ENCODE measurements at places on chromosomes 3 and 15.

DNA sequence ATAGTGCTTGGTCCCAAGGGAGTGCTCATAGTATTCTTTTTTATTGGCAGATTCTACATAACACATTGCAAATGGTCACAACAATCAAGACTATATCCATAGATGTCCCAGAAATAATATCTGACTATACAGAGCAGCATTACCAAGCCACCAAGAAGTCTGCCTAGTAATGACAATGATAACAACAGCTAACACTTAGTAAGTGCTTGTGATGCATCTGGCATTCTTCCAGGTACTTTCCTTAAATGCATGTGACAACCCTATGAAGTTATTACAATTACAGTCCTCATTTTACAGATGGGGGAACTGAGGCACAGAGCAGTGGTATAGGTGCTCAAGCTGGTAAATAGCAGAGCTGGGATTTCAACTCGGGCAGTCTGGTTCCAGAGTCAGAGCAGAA lies 49.6 kb upstream of the ICE2 start:
- DNase-seq: no peak

DNA sequence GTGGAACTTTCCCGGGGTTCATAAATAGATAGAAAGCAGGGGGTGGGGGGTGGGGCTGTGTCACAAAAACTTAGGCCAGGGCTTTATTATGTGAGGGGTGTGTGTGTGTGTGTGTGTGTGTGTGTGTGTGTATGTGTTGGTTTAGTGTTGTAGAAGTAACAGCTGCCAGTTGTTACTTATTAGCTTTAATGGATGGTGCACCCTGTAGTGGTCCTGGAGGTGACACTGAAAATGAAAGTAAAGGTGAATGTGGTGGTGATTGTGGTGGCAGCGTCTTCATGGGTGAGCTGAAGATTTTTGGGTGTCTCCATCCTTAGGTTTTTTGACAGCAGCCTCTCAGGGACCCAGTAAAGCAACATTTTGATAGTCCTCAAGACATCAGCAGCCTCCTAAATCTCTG lies 449.9 kb downstream of the PDCD6IP start:
- no peak for DNase-seq

DNA sequence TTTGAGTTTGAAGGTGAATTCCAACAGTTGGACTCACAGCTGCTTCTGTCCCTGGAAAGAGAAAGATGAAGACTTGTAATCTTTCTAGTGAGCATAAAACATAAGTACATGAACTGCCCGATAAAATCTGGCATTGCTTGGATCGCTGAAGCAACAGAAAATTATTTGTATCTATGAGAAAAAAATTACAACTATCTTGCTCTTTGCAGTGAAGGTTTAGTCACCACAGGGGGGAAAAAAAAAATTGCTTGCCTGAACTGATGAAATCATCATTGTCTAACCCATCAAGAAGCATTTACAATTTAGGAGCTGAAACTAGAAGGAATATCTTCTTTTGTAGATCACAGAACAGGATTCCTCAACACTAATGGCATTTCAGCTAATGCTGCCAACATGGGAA lies 20.0 kb downstream of the TMEM207 start:
- no peak for DNase-seq

- no peak for DNase-seq
Observed at GRCh38 chr15:85312486-85312885, 67.9 kb upstream of the AKAP13 start.

DNA sequence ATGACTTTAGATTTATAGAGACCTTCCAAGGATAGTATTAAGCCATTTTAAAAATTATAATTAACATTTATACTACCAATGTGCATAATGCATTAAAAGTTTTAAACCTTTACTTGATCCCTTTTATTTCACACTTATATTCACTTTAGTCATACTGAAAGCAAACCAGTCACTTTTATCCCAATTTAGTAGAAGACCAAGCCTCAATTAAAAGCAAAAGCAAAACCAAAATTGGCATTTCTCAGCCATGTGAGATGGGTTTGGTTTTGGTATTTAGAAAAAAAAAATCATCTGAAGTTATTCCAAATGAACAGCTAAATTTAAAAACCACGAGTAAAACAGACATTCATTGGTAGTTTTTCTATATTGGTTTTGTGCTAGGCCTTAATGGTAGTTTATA lies 249.4 kb downstream of the LPP start:
- DNase-seq: no peak

GRCh38 chr3:11006986-11007933 lies 14.7 kb downstream of the SLC6A1 start:
- DNase-seq: peak; percentile 76

DNA sequence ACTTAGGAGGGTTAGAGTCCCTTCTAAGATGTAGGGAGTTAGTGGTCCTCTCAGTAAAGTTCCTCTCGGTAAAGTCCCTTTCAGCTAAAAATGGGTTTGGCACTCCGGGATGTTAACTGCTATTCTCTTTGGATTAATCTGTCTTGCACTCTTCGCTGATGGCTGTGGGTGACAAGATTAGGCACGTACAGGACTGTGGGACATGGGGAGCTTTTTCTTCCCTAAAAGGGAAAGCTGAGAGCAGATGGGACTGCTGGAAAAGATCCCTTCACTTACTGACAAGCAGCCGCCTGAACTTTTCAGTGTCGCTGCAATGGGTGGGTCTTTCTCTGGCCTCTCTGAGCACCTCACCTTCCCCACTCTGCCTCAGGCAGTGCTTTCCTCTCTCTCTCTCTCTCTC lies 16.4 kb upstream of the HHATL start:
- DNase-seq: no peak

- peak; percentile 50 for DNase-seq
Observed at GRCh38 chr15:36161771-36162212, 417.6 kb upstream of the CDIN1 start.

DNA sequence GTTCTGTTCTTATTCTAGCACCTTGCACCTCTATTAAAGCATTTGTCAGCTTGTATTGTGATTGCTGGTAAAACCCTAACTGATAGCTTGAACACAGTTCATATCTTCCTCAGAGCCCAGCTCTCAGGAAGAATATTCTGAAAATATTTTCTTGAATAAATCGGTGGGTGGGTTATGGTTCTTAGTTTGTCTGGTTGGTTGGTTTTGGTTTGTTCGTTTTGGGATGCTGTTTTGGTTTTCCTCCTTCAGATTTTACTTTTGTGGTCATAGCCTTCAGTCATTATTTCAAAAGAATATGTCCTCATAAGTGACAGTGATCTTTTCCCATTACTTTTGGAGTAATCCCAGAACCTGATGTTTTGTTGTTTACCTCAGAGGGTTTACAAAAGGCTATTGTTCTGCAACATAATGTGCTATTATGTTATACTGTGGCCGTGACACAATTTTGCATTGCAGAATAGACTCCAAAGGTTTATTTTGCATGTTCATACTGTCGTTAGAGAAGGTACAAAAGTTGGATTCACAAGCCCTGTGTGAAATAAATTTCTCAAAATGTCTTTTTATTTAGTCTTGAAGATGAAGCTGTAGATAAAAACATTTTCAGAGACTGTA lies 2.7 kb upstream of the TMEM87A start:
- peak; percentile 21 for DNase-seq

DNA sequence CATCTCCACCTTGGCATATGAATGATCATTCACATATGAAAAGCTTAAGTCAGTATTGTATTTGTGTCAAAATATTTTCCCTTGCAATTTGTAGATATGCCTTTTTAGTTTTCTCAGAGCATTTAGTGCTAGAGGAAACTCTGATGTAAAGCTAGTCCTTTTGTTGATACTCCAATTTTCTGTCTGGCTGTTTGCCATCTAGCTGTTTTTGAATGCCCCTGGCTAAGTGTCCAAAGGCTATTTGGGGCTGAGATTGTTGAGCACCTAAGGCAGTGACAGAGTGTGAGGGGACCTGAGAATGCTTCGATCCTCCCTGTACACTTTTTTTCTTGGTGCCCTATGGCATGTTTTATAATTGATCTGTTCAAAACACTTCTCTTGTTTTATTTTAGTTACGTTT lies 3.1 kb downstream of the SLC51B start:
- DNase-seq: no peak

- no peak for DNase-seq
Observed at GRCh38 chr15:43878446-43878845, 51.6 kb downstream of the WDR76 start.

DNA sequence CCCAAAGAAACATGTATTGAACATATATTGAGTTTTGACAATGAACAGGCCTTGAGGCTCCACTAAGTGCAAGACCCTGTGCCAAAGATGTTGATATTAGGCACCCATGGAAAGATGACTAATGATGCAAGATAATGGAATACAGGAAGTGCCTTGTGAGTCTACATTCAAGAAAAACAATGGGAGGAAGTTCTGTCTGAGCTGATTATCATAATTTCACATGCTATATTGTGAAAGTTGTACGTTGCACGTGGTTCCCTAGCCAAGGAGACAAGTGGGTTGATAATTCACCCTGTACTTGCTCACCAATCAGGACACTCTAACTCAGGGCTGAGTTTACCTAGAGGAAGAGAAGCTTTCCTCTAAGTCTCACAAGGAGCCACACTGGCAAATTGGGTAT lies 186.9 kb upstream of the STAC start:
- no peak for DNase-seq

DNA sequence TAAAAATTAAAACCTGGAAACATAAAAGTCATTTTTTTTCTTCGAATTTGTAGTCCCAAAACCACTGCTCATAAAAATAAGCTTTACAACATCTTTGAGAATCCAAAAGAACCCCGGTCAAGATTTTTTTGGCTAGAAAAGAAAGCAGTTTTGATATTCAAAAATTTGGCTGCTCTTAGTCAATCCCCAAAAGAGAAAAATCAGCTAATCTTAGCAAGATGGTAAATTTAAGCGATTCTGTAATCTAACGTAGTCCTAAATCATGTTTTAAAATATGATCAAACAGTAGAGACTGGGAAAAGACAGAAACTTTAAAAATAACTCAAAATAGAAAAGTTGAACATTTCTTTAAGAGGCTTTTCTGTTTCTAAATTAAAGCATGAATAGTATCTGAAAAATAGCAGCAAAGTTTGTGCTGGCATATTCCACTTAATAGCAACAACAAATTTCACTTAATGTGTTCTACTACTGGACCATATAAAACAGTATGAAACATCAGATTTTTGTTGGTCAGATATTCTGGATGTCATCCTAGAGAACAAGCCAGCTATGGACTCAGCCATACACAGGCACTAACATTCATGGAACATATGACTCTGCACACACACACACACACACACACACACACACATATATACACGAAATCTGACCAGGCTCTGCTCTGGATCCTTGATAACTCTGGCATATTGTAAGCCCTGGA lies 19.1 kb upstream of the NR2F2 start:
- no peak for DNase-seq

- no peak for DNase-seq
Observed at GRCh38 chr3:139104062-139104461, 59.4 kb upstream of the PRR23C start.

DNA sequence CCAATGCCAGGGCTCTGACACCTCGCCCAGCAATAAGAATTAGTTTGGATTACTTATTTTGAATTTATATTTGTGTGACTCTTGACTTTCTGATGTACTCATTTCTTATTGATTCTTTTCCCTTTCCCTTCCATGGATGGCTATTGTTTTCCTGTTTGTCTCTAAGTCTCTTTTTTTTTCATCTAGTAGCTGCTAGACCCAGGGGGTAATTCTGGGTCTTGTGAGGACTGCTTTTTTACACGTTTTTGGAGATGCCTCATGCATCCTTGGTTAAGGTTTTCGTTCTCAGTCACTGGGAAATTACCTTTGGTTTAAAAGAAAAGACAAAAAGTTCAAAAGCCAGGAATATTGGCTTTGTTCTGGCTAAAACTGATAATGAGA lies 70.2 kb upstream of the STRIT1 start:
- peak; percentile 42 for DNase-seq

- no peak for DNase-seq
Observed at GRCh38 chr3:184183679-184184078, 2.3 kb upstream of the ABCF3 start.

DNA sequence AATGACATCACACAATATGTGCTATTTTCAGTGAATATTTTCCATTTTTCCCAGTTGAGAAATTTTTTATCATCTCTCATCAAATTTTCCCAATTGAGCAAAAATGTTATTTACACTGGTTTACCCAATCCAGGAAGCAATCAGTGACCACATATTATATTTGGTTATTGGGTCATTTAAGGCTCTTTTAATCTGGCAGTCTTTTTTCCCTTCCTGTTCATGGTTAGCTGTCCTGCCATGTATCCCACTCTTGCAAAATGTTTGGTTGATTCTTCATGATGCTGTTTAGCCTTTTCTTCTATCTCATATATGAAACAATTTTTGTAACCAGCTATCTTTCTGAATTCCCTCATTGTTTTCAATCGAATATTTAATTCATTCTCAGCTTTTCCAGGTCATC lies 626.0 kb downstream of the RBMS3 start:
- DNase-seq: no peak

DNA sequence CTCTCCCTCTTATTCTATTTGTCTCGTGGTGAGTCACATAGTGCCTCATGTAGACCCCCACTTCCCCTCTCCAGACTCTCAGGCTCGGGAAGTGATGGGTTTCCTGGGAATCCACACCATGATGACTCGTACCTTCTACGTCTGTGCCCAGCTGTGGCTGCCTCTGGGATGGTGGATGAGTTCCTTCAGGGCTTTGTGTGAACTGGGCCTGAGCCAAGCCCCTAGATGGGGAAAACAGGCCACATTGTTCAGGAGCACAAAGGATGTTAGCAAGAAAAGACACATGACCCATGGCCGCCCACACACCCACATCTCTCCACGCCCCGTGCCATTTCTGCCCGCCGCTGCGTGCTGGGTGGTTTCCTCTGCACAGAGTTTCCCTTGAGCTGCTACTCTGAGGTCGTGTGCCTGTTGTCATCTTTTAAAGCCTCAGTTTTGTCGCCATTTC lies 10.5 kb downstream of the ISG20 start:
- no peak for DNase-seq
